ENCODE measurements at places on chromosomes 4 and X.

GRCh38 chr4:117831060-117831683 lies 203.1 kb upstream of the NDST3 start:
- no peak for DNase-seq

DNA sequence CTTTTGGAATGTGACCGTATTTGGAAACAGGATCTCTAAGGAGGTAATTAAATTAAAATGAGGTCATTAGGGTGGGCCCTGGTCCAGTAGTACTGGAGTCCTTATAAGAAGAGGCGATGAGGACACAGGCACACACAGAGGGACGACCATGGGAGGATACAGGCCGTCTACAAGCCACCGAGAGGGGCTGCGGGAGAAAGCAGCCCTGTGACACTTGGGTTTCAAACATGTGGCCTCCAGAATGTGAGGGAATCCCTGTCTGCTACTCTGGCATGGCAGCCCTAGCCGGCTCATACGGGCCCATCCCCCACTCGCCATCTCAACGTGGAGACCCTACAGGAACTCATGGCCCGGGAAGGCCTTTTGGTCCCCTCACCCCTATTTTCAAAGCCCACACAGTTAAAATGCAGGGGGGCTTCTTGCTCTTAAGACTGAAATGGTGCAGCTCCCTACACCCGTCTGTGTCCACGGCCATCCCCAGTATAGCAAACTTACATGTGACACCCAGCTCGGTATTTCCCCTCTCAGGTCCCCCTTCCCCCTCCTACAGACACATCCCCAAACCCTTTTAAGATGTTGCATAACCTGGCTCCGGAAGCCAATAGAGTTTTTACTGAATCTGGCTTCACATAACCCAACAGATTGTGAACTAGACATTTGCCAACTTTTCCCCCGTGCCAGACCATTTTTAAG lies 124.1 kb upstream of the TBL1X start:
- DNase-seq = no peak

DNA sequence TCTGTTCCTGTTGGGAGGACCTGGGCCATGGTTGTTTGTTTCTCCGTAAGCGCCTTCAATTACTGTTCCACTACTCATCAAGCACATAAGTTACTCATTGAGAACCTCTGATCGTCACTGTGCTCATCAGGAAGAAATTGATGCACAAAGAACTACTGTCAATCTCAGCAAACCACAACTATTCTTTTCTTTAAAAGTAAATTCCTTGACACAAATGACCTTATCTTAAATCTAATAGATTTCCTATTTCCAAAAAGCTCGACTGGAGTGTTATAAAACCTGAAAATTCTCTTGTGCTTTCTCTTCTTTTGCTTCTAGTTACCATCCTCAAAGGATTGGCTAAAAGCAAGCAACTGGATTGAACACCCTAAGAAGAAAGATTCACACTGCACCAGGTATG lies at the start of gene MUC7:
Gene MUC7 (plus strand): TSS at position 301 of the 400 bp plus-strand sequence. CDS start 1,825 bp downstream, outside the sequence.
- no peak for DNase-seq

GRCh38 chr4:107008115-107008514 lies 28.0 kb downstream of the DKK2 start:
- DNase-seq = no peak

- DNase-seq = no peak
These were observed 82.4 kb downstream of the ATP10D start for GRCh38 chr4:47567511-47567910.

- DNase-seq = no peak
These were observed 8.6 kb upstream of the ARHGAP10 start for GRCh38 chr4:147723326-147723725.

DNA sequence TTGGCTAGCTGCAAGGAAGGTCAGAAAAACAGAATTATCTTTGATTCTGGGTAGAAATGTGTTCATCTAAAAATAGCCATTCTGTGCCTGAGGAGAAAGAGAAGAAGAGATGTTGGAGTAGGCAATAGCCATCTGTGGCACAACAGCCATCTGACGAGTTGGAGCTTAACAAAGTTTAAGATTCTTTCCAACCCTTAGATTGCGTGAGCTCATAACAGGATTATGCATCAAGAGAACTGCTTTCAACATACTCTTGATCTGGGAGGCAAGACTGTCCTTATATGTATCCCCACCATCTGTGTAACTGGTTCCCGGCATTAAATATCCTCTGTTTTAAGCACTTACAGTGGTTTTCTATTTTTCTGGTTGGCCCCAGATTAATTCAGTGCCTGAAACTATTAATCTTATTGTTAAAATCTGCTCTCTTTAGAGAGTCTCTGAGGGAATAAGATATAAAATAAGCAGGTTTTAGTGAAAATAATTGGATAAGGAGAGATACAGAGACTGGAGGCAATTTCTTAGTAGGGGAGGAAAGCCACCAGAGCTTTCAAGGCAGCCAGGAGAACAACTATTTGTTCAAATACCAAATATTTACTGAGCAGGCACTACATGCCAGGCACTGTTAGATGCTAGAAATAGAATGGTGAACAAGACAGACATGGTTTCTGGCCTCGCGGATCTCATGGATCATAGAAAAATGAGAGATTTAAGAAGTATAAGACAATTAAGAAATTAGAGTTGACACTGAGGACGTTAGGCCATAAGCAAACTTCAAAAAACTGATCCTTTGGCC lies 398.0 kb downstream of the SMARCA1 start:
- no peak for DNase-seq

GRCh38 chrX:55816023-55816422 lies 98.5 kb downstream of the RRAGB start:
- no peak for DNase-seq

DNA sequence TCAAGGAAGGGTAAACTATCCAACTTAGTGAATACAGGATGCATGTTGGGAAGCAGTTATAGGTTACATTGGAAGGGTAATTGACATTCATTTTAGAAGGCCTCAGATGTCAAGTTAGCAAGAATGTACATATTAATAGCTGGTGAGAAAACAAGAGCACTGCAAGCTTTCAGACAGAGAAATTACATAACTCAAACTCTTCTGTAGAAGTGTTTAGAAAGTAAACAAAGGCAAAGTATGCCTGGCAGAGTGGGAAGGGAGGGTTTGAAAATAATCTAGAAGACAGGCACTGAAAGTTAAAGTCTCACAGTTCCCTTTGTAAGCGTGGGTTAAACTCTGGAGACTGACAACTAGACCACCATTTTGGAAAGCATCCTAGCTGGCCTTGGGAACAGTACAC lies 406.2 kb downstream of the ANKRD50 start:
- DNase-seq = no peak

DNA sequence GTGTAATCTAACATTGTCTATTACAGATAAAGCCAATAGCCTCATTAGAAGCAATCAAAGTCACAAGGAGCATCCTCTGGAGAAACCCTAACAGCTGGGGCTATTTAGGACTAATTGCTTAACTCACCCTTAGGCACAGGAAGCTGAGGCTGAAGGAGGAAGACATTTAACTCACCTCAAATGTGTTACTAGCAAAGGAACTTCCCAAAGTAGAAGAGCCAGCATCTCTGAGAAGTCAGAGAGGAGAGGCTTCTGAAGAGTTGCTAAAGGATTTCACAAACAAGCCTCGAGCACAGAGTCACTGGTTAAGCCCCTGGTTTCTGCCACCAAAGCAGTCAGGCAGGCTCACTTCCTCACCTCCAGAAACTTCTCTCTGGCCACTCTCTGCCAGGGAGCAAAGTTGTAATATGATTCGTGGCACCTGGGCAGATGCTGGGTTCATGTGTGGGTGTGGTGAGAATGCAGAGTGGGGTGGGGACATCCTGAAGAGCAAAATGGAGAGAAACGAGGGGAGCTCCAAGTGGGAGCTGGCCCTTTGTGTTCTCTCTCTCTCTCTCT lies 201.3 kb downstream of the HS6ST2 start:
- DNase-seq = no peak

GRCh38 chrX:72479324-72480274 lies 93.0 kb downstream of the HDAC8 start:
- DNase-seq = no peak

GRCh38 chr4:16222957-16223527 lies 3.2 kb downstream of the TAPT1 start:
- DNase-seq = no peak

GRCh38 chrX:36445566-36445965 lies 526.0 kb downstream of the CFAP47 start:
- no peak for DNase-seq

- DNase-seq = no peak
These were observed 24.3 kb upstream of the TET2 start for GRCh38 chr4:105122350-105122749.

GRCh38 chr4:156378033-156378665 lies 424.5 kb upstream of the CTSO start:
- DNase-seq = no peak

- DNase-seq = no peak
These were observed 538.1 kb downstream of the PPP4R3C start for GRCh38 chrX:26925088-26925487.

GRCh38 chr4:1570291-1571164 lies 113.6 kb downstream of the FAM53A start:
- DNase-seq = no peak

- no peak for DNase-seq
These were observed 51.1 kb upstream of the IL21 start for GRCh38 chr4:122671919-122672490.

- no peak for DNase-seq
These were observed 199.7 kb downstream of the PAPSS1 start for GRCh38 chr4:107520368-107520767.

DNA sequence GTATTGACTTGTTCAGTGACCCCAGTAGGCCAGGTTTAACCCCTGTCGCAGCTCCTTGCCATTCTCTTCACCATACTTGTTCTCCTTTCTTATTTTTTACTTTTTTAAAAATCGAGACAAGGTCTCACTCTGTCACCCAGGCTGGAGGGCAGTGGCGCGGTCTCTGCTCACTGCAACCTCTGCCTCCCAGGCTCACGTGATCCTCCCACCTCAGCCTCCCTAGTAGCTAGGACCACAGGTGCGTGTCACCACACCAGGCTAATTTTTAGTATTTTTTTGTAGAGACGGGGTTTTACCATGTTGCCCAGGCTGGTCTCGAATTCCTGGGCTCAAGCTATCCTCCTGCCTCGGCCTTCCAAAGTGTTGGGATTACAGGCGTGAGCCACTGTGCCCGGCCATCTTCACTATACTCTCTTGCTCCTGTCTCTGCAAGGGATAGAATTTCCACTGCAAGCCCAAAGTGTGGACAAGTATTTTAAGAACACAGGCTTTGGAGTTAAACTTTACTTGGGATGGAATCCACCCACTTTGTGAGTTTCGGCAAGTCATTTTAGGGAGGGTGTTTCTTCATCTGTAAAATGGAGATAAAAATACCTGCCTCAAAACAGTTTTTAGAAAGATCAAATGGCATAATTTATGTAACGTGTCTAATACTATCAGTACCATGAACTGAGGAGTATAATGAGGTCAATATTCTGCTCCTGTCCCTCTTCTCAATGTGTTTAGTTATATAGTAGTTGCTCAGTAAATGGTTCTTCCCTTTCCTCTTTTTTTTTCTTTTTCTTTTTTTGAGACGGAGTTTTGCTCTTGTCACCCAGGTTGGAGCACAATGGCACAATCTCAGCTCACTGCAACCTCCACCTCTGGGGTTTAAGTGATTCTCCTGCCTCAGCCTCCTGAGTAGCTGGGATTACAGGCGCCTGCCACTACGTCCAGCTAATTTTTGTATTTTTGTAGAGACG lies 973 bp downstream of the YIPF6 start:
- no peak for DNase-seq

DNA sequence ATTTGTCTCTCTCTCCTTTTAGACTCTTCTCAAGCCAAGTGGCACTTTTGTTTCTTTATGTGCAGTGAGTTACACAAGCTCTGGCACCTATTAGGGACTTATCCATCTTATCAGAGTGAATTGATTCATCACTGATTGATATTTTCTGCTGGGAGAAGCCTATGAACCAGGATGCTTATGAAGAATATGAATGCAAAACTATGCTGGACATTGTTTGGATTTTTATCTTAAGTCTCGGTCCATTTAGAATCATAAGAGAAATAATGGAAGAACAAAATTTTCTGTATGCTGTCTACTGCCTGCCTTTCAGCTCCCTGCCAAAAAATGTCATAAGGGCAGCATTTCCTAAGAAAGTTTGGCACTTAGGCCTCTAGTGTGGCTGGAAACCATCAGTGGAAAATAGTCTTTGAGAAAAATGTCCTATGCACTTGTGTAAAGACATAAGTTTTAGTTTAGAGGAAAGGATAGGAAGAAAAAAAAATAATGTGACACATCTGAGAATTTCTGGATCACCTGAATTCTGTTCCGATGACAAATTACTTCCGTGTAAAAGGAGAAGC lies 365.7 kb upstream of the MAD2L1 start:
- no peak for DNase-seq

- no peak for DNase-seq
These were observed 39.3 kb upstream of the MAGEA10 start for GRCh38 chrX:152177497-152178269.

DNA sequence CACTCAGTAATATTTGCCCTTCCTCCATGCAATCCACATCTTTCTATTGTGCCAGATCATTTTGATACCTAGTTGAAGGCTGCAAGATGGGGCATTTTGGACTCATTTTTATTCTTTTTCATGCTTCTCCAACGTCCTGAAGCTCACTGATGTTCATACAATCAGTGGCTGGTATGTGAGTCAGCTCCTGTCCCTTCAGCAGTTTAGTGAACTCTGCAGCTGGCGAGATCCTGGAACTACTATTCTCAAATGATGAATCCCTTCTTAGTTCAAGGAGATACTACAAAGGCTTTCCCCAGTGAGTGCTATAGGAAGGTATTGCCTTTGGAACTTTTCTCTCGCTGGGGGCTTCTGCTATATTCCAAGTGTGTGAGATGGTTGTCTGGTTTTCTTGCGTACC lies 9.6 kb upstream of the CCDC149 start:
- no peak for DNase-seq

GRCh38 chr4:4541040-4541631 lies 712 bp downstream of the STX18 start:
- DNase-seq = no peak

DNA sequence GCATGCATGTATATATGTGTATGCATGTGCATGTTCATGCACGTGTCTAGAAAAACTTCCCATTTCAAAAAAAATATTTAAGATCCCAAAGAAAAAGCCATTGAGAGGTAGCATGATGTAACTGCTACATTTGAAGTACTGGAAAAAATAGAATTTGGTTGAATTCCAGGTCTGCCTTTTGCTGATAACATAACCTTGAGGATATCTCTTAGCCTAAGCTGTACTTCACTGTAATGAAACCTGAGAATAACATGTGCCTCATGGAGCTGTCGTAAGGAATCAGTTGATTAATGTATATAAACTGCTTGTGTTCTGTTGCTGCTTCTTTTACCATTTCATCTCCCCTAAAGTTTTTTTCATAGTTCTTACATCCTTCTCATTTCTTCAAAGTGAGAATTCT lies 351.8 kb downstream of the GRIA2 start:
- DNase-seq = no peak

Data from amygdala (tissue), 56 donors.